ENCODE measurements at places on chromosomes 3 and 15.

GRCh38 chr3:132231633-132232032, 85.6 kb upstream of the ACP3 start:
- no peak for DNase-seq

GRCh38 chr15:74869726-74870407, 3.3 kb downstream of the SCAMP2 start:
- no peak for DNase-seq

DNA sequence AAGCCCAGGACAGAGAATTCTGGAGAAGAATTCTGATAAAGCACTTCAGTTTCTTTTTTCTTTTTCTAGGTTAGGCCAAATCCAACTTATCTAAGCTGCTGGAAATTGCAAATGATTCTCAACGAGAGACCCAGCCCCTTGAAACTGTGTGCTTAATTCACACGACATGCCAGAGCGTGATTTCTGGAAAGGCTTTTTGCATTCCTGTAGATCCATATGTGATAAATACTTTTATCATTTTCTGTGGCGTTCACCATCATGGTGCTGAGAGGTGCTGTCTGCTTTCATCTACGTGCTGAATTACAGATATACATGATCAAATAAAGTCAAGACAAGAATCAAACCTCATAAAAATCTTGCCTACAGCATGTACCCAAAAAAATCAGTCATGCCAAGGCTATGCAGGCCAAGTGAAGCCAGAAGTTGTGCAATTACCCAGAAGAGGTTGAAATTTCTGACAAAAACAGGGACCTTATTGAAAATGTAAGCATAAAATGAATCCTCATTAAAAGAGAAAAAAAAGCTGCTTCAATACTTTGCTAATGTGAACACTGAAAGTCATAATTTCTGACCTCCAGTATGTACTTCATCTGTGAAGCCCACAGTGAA, 10.8 kb upstream of the MEF2A start:
- DNase-seq = no peak

DNA sequence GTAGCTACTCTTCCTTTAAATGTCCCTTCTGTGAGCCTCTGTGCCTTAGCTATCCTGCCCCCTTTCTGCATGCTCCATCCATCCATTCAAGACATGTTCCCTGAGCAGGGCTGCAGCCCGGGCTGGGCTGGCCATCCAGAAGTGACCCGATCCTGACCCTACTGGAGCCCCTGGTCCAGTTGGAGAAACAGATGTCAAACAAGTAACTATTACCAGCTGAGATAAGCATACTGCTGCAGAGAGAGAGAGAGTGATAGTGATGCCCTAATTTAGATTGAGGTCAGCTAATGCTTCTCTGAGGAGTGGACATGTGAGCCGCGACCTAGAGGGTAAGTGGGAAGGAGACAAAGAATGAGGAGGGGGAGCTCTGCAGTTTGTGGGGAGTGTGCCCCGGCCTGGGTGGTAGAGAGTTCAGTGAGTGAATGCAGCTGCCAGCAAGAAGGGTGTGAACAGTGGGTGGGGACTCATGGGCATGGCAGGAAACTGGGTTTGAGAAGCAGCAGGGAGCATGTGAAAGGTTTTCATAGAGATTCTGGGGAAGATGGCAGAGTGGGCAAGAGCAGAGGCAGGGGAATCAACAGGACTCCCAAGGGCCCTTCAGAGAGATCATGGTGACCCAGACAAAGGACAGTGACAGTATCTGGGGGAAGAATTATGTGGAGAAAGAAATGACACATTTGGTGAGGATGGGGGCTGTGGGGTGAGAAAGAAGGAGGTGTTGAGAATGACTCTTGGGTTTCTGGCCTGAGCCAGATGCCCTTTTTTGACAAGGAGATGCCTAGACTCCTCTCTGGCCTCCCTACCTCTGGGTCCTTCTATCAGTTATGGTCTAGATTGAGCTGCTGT, 44.9 kb downstream of the CHCHD6 start:
- DNase-seq = no peak

DNA sequence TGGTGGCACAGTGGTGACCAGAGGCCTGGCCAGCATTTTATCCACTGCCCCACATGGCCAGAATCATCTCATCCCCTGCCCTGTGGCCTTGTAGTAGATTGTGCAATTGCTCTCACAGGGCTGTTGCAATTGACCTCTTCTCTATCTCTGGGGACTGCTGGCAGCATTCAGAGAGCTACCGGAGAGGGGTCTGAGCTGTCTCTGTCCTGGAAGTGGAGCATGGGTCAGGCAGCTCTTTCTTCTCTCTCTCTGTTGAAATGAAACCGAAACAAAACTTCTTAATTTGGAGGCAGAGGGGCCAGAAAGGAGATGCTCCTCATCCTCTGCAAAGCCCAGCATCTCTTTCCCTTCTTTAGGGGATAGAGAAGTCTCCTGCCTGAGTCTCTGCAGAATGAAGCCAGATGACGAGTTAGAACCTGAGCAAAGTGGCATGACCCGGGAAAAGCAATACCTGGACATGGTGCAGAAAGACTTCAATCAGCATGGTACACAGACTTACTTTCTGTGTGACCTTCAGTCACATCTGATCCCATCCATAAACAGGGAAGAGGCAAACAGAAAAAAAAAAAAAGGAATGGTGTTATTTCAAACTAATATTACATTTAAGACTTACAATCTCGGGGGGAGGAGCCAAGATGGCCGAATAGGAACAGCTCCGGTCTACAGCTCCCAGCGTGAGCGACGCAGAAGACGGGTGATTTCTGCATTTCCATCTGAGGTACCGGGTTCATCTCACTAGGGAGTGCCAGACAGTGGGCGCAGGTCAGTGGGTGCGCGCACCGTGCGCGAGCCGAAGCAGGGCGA, 144.5 kb upstream of the BCL6 start:
- DNase-seq = no peak

GRCh38 chr3:68904064-68904463, 28.3 kb downstream of the TAFA4 start:
- no peak for DNase-seq

- DNase-seq = no peak
Measured at GRCh38 chr3:167450195-167450594, 23.6 kb downstream of the SERPINI2 start.

DNA sequence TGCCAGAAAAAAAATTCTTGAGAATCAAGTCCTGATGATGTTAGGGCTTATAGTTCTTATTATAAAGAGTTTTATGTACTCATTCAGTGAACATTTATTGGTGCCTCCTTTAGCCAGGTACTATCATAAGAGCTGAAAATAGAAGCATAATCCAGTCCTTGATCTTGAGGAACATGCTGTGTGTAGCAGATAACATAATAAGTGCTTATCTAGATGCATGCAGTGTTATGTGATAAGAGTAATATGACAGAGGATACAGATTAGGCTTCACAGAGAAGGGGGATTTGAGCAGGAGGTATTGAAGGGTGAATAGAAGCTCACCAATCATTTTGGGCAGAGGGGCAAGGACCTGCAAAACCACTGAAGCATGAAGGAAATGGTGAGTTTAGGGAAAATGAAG, 1.1 kb downstream of the CCR2 start:
- DNase-seq = no peak

DNA sequence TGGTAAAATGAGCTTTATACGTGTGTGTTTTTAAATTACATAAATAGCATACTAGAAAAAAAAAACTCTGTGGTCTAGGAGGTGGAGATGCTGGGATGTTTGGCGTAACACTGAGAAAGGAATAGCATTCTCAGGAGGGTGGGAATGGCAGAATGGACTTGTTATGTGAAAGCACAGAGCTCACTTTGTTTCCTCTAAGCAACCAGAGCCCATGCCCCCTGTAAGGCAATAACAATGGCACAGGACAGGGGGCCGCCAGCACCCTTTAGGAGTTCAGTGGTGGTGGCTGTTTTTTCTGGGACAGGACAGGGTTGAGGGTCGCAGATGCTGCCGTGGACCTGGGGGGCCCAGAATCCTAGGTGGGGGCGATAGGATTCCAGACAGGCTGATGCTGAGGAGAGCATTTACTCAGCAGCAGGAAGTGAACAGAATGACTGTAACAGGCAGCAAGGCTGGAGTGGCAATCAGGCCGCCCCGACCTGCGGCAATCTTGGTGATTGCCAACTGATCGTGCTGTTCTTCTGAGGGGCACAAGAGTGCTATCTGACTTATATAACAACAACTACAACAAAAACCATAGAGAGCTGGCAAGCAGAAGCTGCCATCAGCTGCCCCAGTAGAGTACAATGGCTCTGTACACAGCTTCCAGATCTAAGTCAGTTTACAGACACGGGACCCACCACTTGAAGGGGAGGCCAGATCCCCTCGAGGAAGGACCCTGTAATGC, 160.4 kb downstream of the UACA start:
- no peak for DNase-seq

- no peak for DNase-seq
Measured at GRCh38 chr3:107382631-107383030, 5.4 kb downstream of the CCDC54 start.

DNA sequence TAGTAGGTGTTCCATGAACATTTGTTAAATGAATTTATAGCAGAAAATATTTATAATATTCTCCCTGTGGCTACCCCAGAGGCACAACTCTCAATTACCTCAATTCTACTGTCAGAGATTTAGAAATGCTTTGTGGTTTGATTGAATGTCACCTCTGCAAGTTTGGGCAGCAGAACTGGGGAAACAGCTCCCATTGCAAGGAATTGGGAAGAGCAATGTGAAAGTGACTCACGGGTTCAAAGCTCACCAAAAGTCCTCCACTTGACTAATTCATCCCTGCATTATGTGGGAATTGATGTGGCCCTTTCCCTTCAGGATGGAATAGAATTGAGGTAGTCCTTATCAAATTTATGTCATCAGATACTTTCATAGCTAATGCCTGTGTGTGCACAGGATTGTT, 562.7 kb downstream of the MFSD1 start:
- DNase-seq = no peak

GRCh38 chr15:39494462-39494861, 86.4 kb upstream of the THBS1 start:
- no peak for DNase-seq

- DNase-seq = no peak
Measured at GRCh38 chr3:79383402-79384012, 384.3 kb downstream of the ROBO1 start.

GRCh38 chr3:58216496-58217195, 5.9 kb upstream of the DNASE1L3 start:
- no peak for DNase-seq

- no peak for DNase-seq
Measured at GRCh38 chr3:21235491-21235890, 515.5 kb downstream of the ZNF385D start.

DNA sequence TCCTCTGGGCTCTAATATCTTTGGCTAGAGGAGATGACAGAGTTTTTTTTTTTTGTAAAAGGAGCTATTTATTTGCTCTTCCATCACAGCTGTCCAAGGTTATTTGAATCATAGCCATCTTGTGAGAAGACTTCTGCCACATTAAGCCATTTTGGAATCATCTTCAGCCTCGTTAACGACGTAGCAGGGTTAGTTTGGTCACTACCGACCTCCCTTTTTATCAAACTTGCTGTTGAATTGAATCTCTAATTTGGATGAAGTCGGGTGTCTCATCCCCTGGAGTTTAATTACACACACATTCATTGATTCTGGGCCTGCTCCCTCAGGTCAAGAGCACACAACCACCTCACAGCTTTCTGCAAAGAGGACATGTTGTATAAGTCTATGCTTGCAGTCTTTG, 238.7 kb downstream of the CPNE4 start:
- no peak for DNase-seq

DNA sequence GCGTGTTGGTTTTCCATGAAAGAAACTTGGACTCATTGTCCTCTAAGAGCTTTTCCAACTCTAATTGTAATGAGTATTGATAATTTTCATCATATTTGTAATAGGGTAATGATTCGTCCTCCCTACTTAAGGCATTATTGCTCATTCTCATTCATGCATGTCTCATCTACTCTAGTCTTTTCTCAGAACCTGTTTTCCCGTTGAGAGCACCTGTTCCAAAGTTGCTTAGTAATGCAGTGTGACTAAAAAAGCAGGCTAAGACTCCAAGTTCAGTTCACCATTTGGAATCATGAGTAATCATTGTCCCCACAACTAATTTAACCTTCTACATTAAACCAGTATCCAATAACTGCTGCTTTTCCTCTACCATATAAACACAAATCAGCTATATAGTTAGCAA, 84.0 kb downstream of the FILIP1L start:
- no peak for DNase-seq

DNA sequence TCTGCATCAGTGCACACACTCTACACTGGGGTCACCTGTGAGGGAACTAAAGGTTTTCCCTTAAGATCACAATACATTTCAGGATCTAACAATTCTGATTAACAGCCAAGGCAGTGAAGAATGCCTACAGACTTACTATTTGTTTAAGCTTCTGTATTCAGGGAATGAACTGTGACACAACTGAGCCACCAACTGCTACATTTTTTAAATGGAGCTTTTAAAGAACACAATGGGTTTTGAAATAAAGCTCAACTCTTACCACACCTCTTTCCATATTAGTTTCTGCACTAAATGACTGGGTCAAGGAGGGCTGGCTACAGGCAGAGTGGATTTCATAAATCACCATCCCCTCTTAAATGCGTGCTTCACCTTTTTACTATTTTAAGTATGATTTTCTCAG, 100.2 kb downstream of the TMCC1 start:
- DNase-seq = no peak

GRCh38 chr3:197336348-197336747, 37.9 kb upstream of the DLG1 start:
- DNase-seq = no peak

GRCh38 chr3:45907769-45908705, 21.7 kb downstream of the CCR9 start:
- no peak for DNase-seq

- no peak for DNase-seq
Measured at GRCh38 chr3:111874177-111874820, 15.2 kb downstream of the PHLDB2 start.

DNA sequence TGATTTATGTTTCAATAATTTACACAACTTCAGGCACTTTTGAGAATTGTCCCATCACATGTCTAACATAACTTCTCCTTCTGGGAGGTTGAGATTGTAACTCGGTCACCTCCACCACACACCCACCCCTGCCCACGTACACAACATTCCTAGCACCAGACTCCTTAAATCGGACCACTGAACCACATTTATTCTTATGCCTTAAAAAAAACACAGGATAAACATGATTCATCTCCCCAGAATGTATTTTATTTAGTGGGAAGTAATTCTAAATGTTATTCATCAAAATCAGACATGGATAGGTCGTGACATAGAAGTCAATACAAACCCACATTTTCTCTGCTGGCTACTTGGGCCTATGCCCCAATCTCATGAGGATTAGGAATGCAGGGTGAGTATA, 3.0 kb downstream of the SNTN start:
- DNase-seq = no peak
